ENCODE measurements at places on chromosomes 5 and 9.

GRCh38 chr5:148968311-148968710 is 94.6 kb downstream of the SH3TC2 start:
- peak; percentile 38 for DNase-seq

- DNase-seq, result no peak
Observed at GRCh38 chr9:113389451-113389850, 11.6 kb downstream of the ALAD start.

DNA sequence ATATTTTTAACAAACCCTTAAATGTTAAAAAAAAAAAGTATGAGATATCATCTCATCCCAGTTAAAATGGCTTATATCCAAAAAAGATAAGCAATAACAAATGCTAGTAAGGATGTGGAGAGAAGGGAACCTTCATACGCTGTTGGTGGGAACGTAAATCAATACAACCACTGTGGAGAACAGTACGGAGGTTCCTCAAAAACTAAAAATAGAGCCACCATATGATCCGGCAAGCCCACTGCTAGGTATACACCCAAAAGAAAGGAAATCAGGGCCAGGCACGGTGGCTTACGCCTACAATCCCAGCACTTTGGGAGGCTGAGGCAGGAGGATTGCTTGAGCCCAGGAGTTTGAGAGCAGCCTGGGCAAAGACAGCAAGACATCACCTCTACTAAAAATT is 3.0 kb downstream of the MTMR12 start:
- no peak for DNase-seq

DNA sequence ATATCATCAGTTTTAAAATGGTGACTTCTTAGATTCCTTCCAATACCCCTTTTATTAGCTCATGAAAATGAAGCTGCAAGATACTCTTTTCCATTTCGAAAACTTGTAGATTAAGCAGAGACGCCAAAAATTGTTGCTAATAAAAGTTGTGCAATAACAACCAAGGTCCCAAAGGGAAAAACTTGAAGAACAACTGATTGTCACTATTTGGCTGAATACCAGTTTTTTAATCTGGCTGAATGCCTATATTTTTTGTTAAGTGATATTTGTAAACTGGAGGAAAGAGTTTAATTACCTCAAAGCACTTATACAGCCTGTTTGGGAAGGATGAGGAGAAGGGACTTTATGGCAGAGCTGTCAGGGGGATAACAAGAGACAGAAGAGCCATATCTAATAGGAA is 14.6 kb downstream of the C5orf58 start:
- DNase-seq, result no peak

GRCh38 chr9:84323858-84324257 is 16.7 kb downstream of the SLC28A3 start:
- no peak for DNase-seq

DNA sequence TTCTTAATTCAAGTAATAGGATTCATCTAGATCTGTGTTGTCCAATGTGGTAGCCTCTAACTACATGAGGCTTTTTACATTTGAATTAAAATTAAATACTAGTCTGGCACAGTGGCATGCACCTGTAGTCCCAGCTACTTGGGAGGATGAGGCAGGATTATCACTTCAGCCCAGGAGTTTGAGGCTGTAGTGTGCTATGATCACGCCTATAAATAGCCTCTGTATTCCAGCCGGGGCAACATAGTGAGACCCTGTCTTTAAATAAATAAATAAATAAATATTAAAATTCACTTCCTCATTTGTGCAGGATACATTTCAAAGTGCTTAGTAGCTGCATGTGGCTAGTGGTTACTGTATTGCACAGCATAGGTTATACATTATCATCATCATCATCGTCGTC is 91.8 kb downstream of the UBE2R2 start:
- no peak for DNase-seq

DNA sequence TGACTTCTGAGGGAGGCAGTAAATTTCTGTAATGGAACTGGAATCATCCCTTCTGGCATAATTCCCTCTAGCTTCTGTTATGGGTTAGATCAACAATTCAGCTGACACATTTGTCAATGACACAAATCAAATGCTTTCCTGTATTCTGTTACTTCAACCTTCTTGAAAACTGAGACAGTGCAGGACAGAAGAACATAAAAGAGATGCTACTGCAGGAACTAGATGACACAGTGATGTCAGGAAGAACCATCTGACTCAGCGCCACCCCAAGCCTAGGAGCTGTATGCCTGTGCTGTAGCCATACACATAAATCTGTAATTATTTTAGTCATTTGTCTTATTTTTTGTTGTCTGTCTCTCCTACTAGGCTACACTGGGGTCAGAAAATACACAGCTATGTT is 18.2 kb upstream of the CEP120 start:
- DNase-seq, result no peak

- no peak for DNase-seq
Observed at GRCh38 chr9:27386571-27387091, 89.7 kb upstream of the EQTN start.

DNA sequence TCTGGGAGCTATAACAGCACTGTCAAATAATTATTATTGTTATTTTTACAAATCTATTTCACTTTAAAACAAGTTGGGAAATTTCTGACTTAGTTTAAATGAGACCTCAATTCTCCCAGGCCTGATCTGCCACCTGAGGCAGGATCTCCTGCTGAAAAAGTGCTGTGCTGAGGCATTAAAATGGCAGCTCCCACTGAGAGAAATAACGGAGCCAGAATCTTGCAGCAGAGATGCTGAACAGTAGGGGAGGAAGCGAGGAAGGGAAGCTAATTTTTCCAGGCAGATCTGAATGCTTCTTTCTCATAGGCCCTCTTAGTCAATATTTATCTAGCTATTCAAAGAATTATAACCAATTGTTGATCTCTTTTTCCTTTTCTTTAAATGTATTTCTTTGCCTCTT is 196.3 kb downstream of the ZNF462 start:
- DNase-seq, result no peak

DNA sequence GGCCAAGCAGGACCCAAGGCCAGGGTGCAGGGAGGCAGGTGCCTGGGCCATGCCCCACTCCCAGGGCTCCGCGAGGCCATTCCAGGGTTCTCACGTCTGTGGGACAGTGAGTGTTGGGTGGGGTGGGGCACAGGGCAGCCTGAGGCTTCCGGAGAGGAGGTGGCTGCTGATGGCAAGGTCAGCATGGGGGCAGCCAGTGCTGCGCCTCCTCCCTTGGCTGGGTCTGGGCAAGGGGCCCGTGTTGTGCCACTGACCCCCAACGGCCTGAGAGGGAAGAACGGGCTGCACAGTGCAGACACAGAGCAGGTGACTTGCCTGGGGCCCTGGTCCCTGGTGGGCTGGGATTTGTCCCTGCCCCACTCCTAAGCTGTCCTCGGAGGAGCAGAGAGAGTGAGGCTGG is 82.1 kb downstream of the RXRA start:
- DNase-seq, result no peak

GRCh38 chr9:32526041-32526706 is at the start of gene RIGI:
Gene RIGI, minus strand, starts transcription at chr9:32526196. Its CDS starts 30 bp downstream, at chr9:32526166.
- DNase-seq, result peak; percentile 85

GRCh38 chr9:4805191-4805918 is 12.6 kb downstream of the RCL1 start:
- no peak for DNase-seq

DNA sequence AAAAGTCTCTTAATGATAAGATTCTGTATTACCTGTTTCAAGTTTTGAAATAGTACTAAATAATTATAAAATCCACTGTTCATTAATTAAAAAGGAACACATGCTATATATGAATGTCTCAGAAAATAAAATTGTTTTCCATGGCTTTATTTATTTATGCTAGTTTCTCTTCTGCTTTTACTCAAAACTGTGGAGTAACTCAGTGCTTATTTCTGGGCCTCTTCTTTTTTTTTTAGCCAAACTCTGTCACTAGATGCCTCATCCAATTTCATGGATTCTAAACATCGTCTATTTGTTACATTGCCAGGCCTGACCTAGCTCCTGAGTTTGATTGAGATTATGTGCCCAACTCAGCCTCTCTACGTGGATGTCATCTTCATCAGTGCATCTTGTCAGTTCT is 1509.7 kb downstream of the MAT2B start:
- DNase-seq, result no peak

GRCh38 chr5:154608531-154609011 is 130.5 kb upstream of the HAND1 start:
- no peak for DNase-seq

GRCh38 chr9:104073770-104074133 is 20.4 kb upstream of the SMC2 start:
- no peak for DNase-seq

GRCh38 chr5:77443670-77444069 is 48.4 kb downstream of the WDR41 start:
- no peak for DNase-seq
